ENCODE measurements at places on chromosomes 16 and 17.

- H3K27ac ChIP-seq, result no peak overlapping the region
- no peaks in the 10 kb centered on the region for H3K27me3 ChIP-seq
- DNase-seq, result no peak
- H3K36me3 ChIP-seq, result no peaks in the 10 kb centered on the region
These were observed 1.8 kb upstream of the ERN1 start for GRCh38 chr17:64131606-64132270.

- no peak for DNase-seq
- H3K36me3 ChIP-seq, result no peaks in the 10 kb centered on the region
- no peak overlapping the region for H3K4me3 ChIP-seq
- peaks cover 22% of the 10 kb centered on the region for H3K4me1 ChIP-seq
These were observed 61.4 kb downstream of the VAT1L start for GRCh38 chr16:77849646-77850258.

- no peak overlapping the region for H3K4me3 ChIP-seq
- H3K27me3 ChIP-seq, result no peaks in the 10 kb centered on the region
- DNase-seq, result peak; percentile 26
- no peaks in the 10 kb centered on the region for H3K4me1 ChIP-seq
- H3K36me3 ChIP-seq, result no peaks in the 10 kb centered on the region
These were observed 79.5 kb downstream of the PMP22 start for GRCh38 chr17:15185625-15185991.

DNA sequence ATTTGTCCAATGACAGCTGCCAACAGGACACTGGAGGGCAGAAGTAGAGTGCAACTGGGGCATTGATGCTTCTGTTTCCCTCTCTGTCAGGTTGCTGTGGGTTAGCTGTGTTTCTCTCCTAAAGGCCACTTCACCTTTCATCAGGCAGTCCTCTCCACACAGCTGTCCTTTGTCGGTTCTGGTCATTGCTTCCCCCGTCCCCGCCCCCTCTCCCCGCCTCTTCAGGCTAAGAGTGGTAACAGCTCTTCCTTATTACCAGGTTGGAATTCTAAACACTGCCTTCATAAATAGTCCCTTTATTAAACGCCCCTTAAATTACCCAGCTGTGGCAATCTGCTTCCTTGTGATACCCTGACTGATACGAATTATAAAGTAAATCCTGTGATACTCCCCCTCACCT is 31.8 kb upstream of the NSRP1 start:
- no peak overlapping the region for H3K27ac ChIP-seq
- no peaks in the 10 kb centered on the region for H3K36me3 ChIP-seq
- no peaks in the 10 kb centered on the region for H3K27me3 ChIP-seq
- no peak for DNase-seq
- H3K4me3 ChIP-seq, result no peak overlapping the region
- no peaks in the 10 kb centered on the region for H3K4me1 ChIP-seq

GRCh38 chr16:73890186-73891128 is 406.2 kb upstream of the PSMD7 start:
- DNase-seq, result no peak
- H3K4me1 ChIP-seq, result no peaks in the 10 kb centered on the region
- H3K36me3 ChIP-seq, result no peaks in the 10 kb centered on the region
- peaks cover 9% of the 10 kb centered on the region for H3K27me3 ChIP-seq
- no peak overlapping the region for H3K27ac ChIP-seq

DNA sequence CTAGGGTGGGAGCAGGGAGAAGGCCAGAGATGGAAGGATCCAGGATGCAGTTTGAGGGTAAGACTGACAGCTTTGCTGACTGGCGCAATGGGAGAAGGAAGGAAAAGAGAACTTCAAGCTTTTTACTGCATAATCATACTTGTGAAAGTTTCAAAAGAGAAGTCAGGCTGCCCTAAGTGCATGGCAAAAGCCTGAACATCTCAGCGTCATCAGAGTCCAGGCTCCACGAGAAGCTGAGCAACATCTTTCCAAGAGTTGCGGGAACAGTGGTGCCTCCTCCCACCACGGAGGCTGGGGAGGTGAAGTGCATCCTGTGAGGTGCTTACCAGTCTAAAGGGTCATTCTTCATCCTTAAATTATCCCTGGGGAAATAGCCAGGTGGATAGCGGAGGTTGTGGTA is 26.9 kb upstream of the SLC38A8 start:
- H3K4me1 ChIP-seq, result no peaks in the 10 kb centered on the region
- no peak overlapping the region for H3K27ac ChIP-seq
- no peak overlapping the region for H3K4me3 ChIP-seq
- peaks cover 41% of the 10 kb centered on the region for H3K36me3 ChIP-seq
- H3K27me3 ChIP-seq, result no peaks in the 10 kb centered on the region
- DNase-seq, result no peak

DNA sequence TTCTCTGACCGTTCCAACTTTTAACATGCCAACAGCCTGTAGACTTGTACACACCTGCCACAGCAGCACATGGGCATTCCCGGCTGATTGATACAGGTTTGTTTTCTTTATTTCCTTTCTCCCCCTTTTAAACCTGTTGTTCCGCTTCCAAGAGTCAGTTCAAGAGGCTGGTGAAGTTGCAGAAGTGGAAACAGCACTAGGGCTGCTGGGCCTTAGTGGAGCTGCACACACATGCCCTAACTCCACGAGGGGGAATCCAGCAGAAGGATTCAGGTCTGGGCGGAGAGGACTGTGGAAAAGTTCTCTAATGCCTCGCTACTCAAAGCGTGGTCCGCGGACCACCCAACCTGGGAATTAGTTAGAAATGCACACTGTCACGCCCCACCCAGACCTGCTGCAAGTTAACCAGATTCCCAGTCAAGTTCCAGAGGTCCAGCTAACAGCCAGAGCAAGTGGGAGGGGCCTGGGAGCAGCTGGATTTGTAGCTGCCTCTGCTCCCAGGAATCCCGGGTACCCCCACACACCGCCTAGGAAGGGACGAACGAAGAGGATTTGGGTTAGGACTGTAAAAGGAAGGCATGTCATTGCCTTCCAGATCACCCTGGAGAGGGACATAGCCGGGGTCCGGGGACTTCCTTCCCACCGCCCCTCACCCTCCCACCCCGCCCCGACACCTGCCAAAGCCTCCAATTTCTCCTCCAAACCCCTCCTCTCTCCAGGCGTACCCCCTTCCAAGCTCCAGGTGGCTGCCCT is 542 bp downstream of the SLC39A11 start:
- H3K27ac ChIP-seq, result peak overlapping the region; percentile 24
- peaks cover 13% of the 10 kb centered on the region for H3K4me1 ChIP-seq
- H3K27me3 ChIP-seq, result peaks cover under 1% of the 10 kb centered on the region
- H3K4me3 ChIP-seq, result peak overlapping the region; percentile 66

DNA sequence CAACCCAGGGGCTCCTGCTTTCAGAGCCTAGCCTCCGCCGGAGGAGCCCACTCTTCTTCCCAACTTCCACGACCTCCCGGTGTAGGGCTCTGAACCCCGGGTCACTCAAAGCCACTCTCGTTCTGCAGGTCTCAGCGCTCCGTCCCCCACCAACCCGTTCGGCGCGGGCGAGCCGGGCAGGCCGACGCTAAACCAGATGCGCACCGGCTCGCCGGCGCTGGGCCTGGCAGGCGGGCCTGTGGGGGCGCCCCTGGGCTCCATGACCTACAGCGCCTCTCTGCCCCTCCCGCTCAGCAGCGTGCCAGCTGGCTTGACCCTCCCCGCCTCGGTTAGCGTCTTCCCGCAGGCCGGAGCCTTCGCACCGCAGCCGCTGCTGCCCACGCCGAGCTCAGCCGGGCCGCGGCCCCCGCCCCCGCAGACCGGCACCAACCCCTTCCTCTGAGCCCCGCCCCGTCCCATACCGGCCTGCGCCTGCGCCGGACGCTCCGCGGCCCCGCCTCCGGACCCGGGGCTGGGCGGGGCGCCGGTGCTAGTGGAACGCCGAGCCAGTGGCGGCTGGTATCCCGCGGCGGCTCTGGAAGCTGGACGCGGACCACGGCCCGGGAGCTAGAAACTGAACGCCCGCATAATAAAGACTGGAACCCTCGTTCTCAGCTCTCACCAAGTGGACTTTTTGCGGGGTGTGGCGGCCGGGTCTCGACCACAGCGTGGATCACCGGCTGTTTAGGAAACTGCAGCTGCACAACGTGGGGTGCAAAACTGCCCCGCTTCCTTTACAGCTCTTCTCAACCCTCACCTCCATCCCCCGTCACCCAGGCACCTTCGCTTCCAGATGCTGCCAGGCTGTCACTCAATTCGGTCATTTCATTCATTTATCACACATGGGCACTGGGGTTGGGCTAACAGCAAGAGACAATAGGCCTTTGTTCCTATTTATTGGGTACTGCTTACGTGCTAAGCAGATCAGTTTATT is 5.0 kb upstream of the SPATA20 start:
- H3K4me1 ChIP-seq, result peaks cover 16% of the 10 kb centered on the region
- DNase-seq, result peak; percentile 53
- H3K27me3 ChIP-seq, result no peaks in the 10 kb centered on the region
- peak overlapping the region; percentile 45 for H3K27ac ChIP-seq
- no peaks in the 10 kb centered on the region for H3K36me3 ChIP-seq

GRCh38 chr17:82343560-82343959 is 10.0 kb upstream of the SECTM1 start:
- peaks cover 3% of the 10 kb centered on the region for H3K27me3 ChIP-seq
- H3K4me3 ChIP-seq, result no peak overlapping the region
- H3K36me3 ChIP-seq, result no peaks in the 10 kb centered on the region
- no peak for DNase-seq
- no peak overlapping the region for H3K27ac ChIP-seq

DNA sequence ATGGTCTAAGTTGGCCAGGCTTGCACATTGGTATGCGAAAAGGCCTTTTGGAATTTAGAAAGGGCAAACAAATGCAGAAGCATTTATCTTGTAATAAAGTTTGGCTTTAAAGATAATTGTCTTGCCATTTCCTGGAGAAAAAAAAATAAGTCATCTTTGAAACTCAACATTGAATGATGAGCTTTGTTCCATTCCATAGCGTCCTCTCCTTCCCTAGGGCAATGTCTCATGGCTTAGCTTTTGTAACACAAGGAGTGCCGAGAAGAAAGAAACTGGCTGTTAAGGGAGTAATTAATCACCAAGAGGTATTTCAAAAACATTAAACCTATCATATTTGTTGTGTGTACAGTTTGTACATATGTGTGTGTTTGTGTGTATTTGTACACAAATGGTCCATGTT is 372.3 kb downstream of the NPIPA8 start:
- no peak for DNase-seq
- no peaks in the 10 kb centered on the region for H3K36me3 ChIP-seq
- no peak overlapping the region for H3K4me3 ChIP-seq
- no peaks in the 10 kb centered on the region for H3K4me1 ChIP-seq

- no peaks in the 10 kb centered on the region for H3K36me3 ChIP-seq
- no peak for DNase-seq
- H3K4me3 ChIP-seq, result peak overlapping the region; percentile 62
- H3K27ac ChIP-seq, result no peak overlapping the region
- peaks cover 10% of the 10 kb centered on the region for H3K4me1 ChIP-seq
These were observed 891 bp downstream of the CORO1A start for GRCh38 chr16:30184096-30184890.

GRCh38 chr16:79713609-79714309 is 113.2 kb upstream of the MAF start:
- no peaks in the 10 kb centered on the region for H3K36me3 ChIP-seq
- H3K4me1 ChIP-seq, result no peaks in the 10 kb centered on the region
- no peak for DNase-seq
- peaks cover 2% of the 10 kb centered on the region for H3K27me3 ChIP-seq
- H3K4me3 ChIP-seq, result no peak overlapping the region

GRCh38 chr17:31136319-31136718 is 41.5 kb downstream of the NF1 start:
- H3K27me3 ChIP-seq, result no peaks in the 10 kb centered on the region
- H3K27ac ChIP-seq, result no peak overlapping the region
- no peaks in the 10 kb centered on the region for H3K36me3 ChIP-seq

DNA sequence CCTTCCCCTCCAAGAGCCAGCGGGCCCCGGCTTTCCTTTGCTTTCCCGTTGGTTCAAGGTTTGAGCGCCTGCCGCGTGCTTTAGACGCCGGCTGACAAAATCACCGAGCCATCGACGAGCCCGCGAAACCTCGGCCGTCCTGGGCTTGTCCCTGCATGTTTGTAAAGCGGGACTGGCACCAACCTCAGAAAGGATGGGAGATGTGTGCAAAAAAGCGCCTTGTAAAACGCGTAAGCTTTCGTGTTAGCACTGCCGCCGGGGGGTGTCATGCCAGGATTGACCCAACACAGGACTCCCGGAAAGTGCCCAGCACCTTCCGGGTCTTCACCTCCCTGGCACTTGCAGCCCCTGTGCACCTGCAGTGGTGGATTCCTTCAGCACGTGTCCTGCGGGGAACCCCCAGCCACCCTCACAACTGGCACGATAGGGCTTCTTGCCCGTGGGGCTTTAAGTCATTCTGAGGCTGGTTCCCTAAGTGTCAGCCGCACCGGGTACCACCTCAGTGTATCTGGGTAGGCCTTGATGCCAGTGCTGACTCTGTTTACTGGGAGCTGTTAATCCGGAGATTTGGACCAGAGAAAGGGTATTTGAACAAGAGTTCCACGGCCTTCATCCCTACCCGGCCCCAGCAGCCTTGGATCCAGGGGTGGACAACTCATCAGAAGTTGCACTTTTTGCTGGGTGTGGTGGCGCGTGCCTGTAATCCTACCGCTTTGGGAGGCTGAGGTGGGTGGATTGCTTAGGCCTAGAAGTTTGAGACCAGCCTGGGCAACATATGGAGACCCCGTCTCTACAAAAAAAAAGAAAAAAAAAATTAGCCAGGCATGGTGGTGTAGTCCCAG is 817 bp downstream of the NDUFAF8 start:
- H3K27me3 ChIP-seq, result no peaks in the 10 kb centered on the region
- H3K27ac ChIP-seq, result peak overlapping the region; percentile 78
- no peak for DNase-seq
- H3K4me3 ChIP-seq, result peak overlapping the region; percentile 71

- H3K27ac ChIP-seq, result no peak overlapping the region
- DNase-seq, result no peak
These were observed 12.9 kb upstream of the MYCBPAP start for GRCh38 chr17:50495217-50495823.

- no peak for DNase-seq
- H3K4me3 ChIP-seq, result no peak overlapping the region
- H3K27ac ChIP-seq, result no peak overlapping the region
- no peaks in the 10 kb centered on the region for H3K27me3 ChIP-seq
These were observed 52.4 kb upstream of the CDH3 start for GRCh38 chr16:68592466-68593337.

- no peaks in the 10 kb centered on the region for H3K4me1 ChIP-seq
- no peak overlapping the region for H3K4me3 ChIP-seq
- no peak for DNase-seq
- H3K36me3 ChIP-seq, result no peaks in the 10 kb centered on the region
These were observed 8.9 kb upstream of the TMEM220 start for GRCh38 chr17:10738521-10739258.

GRCh38 chr16:81210807-81211206 is 27.7 kb upstream of the BCO1 start:
- H3K4me3 ChIP-seq, result no peak overlapping the region
- no peak for DNase-seq
- peaks cover 6% of the 10 kb centered on the region for H3K27me3 ChIP-seq
- no peaks in the 10 kb centered on the region for H3K4me1 ChIP-seq

DNA sequence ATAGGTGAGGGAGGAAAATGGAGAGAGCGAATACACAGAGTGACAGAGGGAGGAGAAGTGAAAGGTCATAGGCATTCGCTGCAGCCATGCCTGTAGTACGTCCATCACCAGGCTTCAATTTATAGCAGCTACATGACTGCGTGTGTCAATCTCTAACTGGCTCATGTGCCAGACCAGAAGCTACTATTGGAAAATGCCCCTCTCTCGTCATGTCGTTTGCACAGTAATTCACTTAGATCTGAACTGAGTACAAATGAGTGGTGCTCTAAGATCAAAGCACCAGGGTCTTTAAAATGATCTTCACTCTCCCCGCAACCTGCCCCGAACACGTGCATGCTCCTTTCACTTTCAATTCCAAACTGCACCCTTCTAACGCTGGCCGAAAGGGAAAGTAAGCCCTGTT is 51.3 kb downstream of the ADCY9 start:
- H3K36me3 ChIP-seq, result no peaks in the 10 kb centered on the region
- H3K27ac ChIP-seq, result no peak overlapping the region
- H3K4me1 ChIP-seq, result no peaks in the 10 kb centered on the region
- no peak overlapping the region for H3K4me3 ChIP-seq

All from astrocyte (in vitro differentiated cells and primary cell).